Activated CD8-positive, alpha-beta memory T cell treated with anti-CD3 and anti-CD28 coated beads, Interleukin-2, amount 50 U/mL, for 48 hours (primary cell): ENCODE measurements at places on chromosomes 3 and 15.
A peak's percentile ranks its signal among the peaks of the same experiment; 100 is the strongest.

GRCh38 chr3:37855363-37855970, 6.2 kb upstream of the CTDSPL start:
- peak; percentile 93 for DNase-seq

DNA sequence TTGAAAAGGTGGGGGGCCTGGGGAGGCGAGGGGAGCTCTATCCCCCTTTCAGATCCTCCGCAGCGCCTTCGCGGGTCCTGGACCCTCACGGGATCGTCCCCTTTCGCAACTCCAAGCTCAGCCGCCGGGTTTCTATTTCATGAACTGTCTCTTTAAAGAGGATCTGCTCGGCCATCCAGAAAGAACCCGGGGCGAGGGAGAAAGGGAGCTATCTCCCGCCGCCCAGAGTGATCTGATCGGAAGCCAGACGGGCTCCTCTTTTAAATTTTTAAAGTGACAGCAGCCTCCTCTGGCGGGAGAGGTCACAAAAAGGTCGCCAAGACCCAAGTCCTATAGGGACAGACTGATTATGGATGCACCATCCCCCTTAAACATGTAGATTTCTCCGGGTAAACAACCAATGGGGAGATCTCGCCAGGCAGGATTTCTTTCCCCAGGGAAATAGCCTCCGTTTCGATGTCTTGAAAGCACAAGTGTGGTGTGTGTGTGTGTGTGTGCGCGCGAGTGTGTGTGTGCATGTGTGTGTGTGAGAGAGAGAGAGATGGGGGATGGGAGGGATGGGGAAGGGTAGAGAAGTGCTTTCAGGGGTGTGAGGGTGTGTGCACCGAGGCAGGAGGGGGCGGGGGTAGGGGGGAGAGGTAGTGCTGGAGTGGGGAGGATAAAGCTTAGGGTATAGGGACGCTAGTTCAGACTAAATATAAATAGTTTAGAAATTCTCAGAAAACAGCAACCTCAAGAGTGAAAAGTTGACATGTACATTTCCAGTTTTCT, 516.1 kb downstream of the MECOM start:
- peak; percentile 53 for DNase-seq

DNA sequence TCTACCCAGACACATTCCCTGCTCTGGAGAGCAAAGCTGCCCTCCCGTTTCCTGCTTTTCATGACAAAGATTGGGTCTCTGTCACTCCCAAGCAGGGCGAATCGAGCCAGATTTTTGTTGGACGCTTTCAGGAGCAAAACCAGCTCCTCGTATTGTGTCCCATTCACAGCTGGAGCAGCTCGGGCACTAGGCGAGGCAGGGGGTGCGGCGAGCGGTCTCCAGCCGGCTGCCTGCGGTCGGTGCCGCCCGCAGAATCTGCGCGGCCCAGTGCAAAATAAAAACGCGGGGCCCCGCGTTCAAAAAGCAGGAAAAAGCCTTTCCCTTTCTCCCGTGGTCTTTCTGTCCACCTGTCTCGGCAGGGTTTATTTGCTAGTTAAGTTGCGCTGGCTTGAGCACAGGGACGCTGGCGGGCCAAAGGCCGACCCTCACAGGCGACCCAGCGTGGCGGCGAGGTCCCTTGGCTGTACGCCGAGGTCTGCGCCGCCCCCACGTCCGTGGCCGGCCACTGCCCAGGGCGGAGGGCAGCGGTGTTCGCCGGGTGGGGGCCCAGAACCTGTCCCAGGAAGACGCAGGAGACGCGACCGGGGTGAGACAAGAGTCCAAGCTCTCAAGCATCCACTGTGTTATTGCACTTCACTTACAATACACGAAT, 71.2 kb downstream of the CYP19A1 start:
- no peak for DNase-seq

DNA sequence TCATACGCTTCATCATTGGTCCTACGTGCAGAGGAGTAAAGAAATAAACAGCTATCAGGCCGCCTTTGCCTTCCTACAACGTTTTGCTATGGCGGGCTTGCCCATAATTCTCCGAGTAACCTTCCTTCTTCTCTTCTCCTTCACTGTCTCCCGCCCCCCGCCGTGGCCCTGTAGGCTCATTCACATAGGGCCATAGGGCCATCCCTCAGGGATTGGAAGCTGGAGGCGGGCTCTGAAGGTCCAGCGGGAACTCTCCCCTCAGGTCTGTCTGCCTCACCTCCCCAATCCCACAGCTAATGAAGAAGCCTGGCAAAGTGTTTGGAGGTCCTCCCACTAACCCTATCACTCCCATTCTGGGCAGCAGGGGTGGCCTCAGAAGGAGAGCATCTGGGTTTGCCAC, 43.6 kb downstream of the SEMA5B start:
- no peak for DNase-seq

- no peak for DNase-seq
Observed at GRCh38 chr3:45923755-45924154, 19.5 kb upstream of the CXCR6 start.

- DNase-seq: no peak
Observed at GRCh38 chr3:111666041-111666735, 71.0 kb upstream of the ZBED2 start.

DNA sequence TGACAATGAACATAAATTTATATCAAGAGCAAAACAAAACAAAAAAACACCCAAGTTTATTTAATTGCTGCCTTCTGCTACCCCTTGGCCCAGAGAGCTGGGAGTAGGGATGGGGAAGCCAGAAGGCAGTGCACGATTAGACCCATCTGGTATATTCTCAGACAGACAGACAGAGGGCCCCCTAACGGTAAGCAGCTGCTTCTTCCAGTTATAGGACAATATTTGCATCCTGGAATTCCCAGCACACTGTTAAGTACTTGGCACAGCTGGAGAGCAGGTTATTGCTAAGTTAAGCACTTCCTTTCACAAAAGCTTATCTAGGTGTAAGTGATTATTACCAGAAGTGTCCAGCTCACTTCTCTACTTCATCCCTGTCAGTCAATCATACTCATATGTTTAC, 39.3 kb downstream of the C2CD4B start:
- DNase-seq: no peak

GRCh38 chr3:39668420-39668819, 141.0 kb upstream of the MYRIP start:
- no peak for DNase-seq

DNA sequence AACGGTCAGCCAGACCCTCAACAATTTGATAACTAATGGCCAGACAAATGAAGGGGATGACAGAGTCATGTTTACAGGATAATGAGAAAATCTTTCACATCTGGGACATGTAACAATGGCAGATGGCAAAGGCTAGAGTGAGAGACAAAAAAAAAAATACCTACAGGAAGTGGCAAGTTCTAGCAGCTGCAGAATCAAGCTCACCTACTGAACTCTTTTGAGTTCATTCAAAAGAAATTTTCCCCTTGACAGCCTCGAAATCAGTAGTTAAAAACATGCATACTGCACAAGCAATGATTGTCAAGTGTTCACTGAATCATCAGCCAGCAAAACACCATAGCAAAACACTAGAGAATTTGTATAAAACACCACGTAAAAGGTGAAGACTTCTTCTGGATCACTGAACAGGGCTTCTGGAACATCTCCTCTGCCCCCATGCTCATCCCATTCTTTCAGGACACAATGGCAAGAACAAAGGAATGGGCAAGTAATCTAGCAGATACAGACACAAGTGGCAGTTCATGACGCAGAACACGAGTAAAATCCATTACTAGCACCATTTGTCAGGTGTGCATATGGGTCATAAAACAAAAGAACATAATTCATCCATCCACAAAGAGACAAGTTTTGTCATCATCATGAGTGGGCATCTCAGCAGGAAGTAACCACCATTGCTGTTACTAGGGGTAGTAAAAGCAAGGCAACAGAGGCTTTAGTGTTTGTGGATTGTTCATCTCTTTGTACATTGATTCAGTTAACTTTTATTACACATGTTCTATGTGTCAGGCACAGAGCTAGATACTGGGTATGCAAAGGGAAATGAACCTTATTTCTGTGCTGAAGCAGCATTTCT, 13.8 kb upstream of the KCNMB2 start:
- DNase-seq: no peak

- no peak for DNase-seq
Observed at GRCh38 chr3:32336113-32336498, 55.5 kb upstream of the CMTM7 start.

DNA sequence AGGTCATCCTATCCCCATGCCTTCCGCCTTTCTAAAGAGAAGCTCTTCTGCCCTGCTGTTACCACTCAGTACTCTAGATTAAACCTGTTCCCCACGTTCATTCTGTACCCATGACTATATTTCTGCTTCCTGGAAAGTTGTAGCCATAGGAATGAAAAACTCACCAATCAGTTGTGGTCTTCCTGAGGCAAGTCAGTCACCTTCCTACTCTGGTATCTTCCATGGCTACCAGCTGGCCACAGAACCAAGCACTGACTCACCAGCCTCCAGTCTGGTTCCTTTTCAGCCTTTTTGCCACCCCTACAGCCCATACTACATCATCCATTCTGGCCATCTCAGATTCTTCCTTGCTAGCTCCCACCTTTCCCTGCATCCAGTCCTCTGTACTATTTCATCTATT, 46.4 kb downstream of the TMEM44 start:
- DNase-seq: no peak
